Activated T-cell treated with anti-CD3 and anti-CD28 coated beads, Interleukin-2, amount 50 U/mL, for 4 hours (primary cell): ENCODE measurements at places on chromosomes 2 and 18.

GRCh38 chr18:76619261-76619620 is 124.2 kb upstream of the ZNF516 start:
- no peak for DNase-seq

GRCh38 chr2:23360571-23361125 is 24.3 kb upstream of the KLHL29 start:
- no peak for DNase-seq

- no peak for DNase-seq
Measured at GRCh38 chr2:56682397-56682760, 498.6 kb downstream of the CCDC85A start.

- no peak for DNase-seq
Measured at GRCh38 chr2:226337941-226338600, 461.5 kb downstream of the IRS1 start.

DNA sequence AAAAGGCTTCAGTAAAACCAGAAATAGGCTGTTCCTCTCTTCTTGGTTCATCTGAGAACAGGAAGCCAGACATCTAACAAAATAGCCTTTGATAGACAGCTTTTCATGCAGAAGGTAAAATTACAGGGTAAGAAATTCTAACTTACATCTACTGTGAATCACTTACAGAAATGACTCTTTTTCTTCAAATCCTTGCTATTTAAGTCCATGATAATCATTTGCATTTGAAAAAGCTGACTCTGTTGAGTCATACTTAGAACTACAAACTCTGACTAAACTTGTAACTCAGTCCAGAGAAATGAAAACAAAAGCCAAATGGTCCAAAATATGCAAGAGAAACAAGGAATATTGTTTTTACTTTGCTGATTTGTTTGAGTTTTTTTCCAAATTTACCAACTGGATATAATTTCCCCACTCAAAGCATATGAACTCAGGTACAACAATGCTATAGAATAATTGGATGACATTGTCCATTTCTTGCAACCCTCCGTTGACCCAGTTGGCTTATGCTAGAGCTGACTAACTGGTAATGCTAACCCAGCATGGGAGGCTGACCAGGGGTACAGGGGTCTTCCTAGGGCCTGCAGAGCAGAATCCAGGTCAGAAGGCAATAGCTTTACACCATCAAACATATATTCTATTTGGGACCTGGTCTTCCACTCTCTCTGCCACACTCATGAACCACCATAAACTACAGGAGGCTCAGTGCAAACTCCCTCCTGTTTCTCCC is 18.8 kb upstream of the MREG start:
- no peak for DNase-seq

- DNase-seq = no peak
Measured at GRCh38 chr2:195959341-195959740, 109.3 kb downstream of the DNAH7 start.

DNA sequence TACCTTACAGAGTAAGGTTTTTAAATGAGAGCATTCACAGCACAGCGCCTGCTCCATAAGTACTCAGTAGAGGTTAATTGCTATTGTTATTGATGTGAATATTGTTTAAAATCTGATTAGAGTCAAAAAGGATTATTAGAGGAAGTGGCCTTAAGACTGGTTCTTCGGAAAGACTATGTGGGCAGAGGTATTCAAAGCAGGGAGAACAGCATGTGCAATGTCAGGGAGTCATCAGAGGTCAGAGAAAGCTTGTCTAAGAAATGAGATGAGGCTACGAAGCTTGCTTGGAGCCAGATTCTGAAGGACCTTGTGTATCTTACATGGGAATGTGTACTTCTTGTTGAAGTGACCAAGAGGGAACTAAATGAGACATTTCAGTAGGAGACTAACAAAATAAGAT is 49.8 kb downstream of the PMS1 start:
- DNase-seq = no peak

DNA sequence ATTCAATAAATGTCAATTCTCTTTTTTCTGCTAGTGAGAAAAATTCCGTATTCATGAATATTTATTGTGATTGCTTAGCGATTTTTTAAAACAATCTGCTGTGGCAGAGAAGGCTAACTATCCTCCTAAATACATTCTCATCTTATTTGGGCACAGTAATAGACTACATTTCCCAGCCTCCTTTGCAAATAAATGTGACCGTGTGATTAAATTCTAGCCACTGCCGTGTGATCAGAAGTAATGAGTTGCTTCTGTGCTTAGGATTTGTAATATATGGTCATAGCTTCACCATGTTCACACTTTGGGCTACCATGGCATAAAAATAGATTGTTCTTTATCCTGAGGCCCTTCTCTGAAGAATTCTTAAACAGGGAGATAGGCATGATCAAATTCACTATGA is 179.6 kb downstream of the FAM124B start:
- DNase-seq = no peak

- no peak for DNase-seq
Measured at GRCh38 chr2:11245322-11245721, 90.1 kb downstream of the SLC66A3 start.

DNA sequence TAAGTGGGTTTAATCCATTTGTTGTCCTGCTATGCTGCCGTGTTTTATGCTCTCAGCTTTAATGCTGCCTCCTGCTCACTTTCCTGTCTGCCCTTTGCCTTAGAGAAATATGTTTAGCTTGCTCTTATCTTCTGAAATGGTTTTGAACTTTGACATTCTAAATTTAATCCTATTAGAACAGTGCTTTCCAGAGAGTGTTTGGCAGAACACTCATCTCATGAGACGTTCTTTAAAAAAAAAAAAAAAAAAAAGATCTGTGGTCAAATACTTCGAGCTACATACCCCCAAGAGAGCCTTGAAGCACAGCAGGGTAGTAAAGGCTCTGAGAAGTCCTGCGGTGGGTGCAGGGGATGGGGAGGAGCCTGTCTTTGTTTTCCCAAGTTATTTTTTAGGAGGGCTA is 161.3 kb downstream of the SPP2 start:
- DNase-seq = no peak

- no peak for DNase-seq
Measured at GRCh38 chr2:102753563-102754159, 8.2 kb upstream of the TMEM182 start.

GRCh38 chr2:30372826-30373225 is 74.2 kb upstream of the LCLAT1 start:
- DNase-seq = no peak

DNA sequence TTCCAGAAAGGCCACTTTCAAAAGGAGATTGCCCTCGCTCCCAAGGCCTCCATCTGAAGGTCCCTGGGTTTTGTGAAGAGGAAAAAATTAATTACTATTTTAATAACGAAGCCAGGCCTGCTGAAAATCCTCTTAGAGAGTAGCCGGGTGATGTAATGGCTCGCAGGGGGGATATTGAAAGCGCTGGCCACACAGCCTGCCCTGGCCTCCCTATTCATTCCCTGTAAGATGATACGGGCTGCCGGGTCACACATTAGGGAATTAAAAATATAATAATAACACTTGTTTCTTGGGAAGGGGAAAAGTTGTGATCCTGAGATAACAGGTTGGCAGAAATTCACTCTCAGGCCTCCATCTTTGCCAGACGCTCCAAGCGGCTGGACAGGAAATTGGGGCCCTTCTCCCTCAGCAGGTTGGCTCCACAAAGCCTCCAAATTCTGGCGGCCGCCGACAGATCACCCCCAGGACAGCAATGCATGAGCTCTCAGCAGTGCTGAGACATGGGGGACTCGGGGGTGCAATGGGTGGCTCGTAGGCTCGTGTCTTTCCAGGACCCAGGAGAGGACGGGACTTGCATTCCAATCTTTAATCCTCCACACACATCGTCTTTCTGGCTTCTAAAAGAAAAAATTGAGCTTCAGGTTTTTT is 299.9 kb upstream of the SALL3 start:
- no peak for DNase-seq
